CD4-positive, alpha-beta T cell treated with Interleukin-15 for 4 hours (primary cell): ENCODE measurements at places on chromosomes 5 and 9.

DNA sequence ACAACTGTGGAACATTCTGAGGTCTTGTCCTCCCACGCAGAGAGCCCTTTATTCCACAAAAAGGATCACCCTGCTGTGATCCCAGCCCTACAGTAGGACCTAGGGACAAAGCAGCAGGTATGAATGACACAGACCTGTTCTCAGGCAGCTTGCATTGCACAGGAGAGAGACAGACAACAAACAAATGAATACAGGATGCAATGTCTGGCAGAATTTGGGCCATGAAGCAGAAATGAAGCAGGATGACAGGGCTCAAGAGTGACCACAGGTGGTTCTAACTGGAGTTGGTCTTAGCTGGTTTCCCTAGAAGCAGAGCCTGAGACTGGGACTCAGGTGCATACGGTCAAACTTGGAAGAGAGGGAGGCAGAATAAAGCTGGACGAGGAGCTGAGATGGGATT is 388.8 kb downstream of the CDK5RAP2 start:
- DNase-seq: no peak

DNA sequence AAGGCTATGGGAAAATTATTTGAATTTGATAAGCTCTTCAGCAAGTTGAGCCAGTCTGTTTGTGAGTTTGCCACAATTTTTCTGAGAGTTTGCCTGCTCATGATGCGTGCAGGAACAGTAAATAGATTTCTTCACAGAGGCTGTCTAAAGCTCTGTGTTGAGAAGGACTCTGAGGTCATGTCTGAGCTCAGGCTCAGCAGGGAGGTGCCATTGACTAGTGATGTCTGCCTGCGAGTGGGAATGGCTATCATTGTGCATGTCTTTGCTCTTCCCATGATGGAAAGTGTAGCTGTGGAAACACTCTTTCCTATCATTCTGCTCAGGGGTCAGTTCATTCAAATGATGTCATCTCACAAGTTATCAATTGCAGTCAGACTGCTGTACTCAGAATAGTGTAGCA is 142.8 kb downstream of the RASEF start:
- no peak for DNase-seq

DNA sequence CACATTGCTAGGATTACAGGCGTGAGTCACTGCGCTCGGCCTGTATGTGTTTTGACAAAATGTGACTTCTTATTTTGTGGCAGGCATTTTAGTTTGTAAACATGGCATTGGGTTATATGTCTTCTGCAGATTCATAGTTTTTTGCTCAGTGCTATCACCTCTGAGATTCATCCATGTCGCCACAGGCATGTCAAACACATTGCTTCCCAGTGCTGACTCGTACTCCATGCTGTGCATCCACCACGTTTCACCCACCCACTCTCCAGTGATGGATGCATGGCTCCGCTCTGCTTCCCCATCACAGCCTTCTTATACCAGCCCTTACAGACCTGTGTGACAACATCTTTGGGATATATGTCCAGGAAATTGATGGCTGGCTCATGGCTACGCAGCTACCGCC is 158.8 kb downstream of the GAS1 start:
- no peak for DNase-seq

GRCh38 chr9:135308821-135309762 is 170.5 kb upstream of the PPP1R26 start:
- DNase-seq: no peak

DNA sequence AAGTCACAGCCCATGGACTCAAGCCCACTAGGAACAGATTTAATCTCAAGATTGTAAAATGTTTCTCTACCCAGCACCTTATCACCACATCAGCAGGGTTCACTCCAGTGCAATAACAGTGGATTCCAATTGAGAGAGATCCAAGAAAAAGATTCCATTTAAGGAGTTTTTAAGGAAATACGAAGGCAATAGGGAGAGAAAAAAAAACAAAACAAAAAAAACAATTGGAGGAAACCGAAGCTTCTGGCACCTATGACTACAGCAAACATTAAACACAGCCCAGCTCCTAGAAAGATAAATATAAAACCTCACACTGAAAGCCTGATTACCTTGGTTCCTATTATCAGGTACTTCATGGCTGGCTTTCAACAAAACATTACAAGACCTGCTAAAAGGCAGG is 192.7 kb downstream of the DAB2IP start:
- no peak for DNase-seq

GRCh38 chr5:154580422-154580821 is 102.4 kb upstream of the HAND1 start:
- DNase-seq: no peak

DNA sequence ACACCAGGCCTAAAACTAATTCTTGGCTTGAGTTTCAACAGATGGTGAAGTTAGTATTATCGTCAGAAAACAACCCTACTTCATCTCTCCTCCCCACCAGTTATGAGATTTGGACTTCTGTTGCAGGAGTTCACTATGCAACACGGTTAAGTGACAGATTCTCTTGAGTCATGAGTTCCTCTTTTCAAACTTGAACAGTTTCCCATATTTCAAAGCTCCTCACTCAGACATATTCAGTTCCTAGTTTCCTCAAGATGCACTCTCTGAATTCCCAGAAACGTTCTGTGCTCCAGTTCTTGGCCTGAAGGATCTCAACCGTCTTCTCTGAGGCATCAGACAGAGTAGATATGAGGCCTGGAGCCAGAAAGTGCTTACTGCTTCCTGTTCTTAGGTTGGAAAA is 7.3 kb upstream of the PTGER4 start:
- no peak for DNase-seq

DNA sequence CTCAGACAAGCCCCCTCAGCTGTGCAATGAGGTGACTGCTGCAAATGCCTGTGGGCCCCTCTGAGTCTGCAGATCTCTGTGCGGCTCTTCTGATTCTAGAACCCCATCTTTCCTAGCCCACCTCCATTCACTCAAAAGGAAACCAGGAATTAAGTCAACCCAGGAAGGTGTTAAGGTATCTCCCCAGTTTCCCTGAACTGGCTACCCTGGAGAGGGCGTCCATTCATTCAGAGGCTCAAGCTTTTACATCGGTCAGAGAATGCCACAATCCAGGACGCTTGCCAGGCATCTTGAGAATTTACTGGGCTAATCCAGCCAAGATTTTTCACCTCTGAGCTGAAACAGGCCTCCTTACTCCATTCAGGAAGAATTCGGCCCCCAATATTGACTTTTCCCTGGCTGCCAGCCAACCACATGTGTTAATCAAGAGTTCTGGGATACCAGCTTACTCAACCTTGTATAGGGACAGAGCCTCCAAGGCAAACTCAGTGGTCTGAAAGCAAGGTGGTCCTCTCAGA is 889 bp upstream of the ADAMTS12 start:
- DNase-seq: no peak
